Germinal center (tissue), 1 donor: ENCODE measurements at places on chromosomes 2 and 18.

DNA sequence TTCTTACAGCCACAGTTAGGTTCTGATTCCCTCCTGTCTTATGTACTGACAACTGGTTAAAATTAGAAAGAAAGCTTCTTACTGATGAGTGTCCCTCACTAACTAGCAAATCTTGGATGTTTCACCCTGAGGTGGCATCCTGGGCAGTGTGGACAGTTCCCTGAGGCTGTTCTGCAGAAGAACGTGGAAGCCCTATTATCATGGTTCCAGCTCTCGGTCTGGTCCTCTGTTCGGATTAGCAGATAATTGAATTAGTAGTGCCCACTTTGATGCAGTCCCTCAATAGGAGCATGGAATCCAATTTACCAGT is 381.7 kb upstream of the NT5C1B start:
- DNase-seq: no peak

- DNase-seq: no peak
These were observed 16.0 kb downstream of the VPS54 start for GRCh38 chr2:64003239-64003638.

DNA sequence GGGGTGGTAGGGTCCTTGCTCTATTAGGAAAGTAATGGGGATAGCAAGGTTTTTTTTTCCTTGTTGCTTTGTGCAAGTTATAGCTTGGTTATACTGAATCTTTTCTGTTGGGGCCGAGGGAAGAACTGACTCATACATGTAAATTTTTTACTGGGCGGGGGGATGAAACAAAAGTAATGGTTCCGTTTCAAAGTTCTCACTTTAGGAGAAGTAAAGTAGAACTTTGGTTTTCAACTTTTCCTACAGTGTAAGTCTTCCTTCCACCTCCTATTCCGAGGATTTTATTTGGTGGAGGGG is 1.1 kb downstream of the AFTPH start:
- peak; percentile 58 for DNase-seq

- no peak for DNase-seq
These were observed 223.7 kb downstream of the SOX11 start for GRCh38 chr2:5915881-5916310.

DNA sequence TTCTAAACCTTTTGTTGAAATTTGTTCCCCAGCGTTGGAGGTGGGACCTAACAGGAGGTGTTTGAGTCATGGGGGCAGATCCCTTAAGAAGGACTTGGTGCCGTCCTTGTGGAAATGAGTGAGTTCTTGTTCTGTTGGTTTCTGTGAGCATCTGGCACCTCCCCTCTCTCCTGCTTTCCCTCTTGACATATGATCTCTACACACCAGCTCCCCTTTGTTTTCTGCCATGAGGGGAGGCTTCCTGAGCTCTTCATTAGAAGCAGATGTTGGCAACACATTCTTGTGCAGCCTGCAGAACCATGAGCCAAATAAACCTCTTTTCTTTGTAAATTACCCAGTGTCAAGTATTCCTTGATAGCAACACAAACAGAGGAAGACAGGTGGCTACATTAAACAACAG is 23.8 kb downstream of the NABP1 start:
- no peak for DNase-seq
